ENCODE measurements at places on chromosomes 1 and 21.

DNA sequence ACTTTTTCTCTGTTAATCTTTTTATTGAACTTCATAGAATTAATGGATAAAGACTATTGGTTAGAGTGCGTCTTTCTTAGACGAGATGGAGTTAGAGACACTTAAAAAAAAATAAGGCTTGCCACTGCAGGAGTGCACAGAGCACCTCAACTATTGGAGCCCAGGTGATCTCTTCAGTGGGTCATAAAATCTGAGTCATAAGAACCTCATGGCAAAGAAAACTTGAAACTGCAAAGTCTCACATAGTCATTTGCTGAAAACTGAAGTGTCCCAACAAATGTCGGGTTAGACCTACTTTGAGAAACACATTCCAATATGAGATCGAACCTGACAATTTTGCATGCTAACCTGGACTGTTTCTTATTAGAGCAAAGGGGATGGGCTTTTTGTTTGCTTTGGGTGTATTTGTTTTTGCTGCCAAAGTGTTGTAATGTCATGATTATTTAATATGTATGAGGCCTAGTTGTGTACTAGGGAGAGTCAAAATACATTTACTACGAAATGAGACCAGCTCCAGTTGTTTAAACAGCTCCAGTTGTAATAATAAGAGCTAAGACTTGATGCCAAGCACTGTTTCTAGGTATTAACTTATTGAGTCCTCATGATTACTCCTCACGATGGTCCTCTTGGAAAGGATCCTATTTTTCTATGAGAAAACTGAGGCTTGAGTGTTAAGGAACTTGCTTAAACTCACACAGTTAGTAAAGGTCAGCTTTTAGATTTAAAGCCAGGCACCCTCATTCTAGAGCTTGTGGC, 65.1 kb downstream of the DDR2 start:
- DNase-seq, result no peak

DNA sequence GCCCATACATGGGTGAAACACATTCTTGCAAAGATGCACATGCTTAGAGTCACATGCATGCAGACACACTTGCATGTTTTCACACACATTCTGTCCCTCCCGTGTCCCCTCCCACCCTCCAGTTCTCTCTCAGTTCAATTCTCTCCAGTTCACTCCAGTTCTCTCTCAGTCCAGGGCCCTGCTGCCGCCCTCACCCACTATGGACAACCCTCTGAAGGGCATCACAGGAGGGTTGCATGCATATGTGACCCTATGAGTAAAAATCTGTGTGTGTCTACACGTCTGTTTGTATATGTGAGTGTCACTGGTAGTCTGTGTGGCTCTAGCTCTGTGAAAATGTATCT, 21.8 kb upstream of the ADGRB2 start:
- DNase-seq, result no peak

GRCh38 chr1:66267201-66267940, 266.6 kb upstream of the SGIP1 start:
- DNase-seq, result no peak

DNA sequence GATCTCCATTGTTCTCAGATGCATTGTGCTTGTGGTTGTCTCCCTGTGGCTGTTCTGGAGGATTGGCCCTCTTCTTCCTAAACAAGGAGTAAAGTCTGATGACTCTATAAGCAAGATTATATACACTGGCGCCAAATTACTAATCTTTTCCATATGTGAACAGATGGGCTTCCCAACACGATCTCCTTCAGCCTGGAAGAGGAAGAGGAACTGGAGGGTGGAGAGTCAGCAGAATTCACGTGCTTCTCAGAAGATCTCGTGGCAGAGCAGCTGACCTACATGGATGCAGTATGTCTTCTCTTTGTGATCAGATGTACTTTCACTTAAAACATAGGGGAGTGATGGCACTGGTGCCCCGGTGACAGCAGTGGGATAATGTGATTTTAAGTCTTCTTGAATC, 78.7 kb downstream of the RGL1 start:
- no peak for DNase-seq

DNA sequence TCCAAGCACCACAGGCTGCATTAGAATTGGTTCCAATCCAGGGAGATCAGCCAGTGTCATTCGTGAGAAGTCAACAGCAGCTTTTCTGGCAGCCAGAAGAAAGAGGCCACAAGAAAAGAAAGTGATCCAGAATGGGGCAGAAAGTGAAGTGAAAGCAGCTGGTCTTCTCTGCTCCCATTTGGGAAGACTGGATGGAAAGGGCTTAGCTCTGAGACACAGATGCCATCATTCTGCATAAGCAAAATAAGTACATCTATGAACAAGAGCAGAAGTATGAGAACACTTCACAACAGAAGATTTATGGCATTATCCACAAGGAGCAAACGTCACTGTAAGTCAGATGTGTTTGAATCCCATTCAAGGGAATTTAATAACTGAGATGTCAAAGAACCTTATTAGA, 326.5 kb upstream of the ESRRG start:
- no peak for DNase-seq

DNA sequence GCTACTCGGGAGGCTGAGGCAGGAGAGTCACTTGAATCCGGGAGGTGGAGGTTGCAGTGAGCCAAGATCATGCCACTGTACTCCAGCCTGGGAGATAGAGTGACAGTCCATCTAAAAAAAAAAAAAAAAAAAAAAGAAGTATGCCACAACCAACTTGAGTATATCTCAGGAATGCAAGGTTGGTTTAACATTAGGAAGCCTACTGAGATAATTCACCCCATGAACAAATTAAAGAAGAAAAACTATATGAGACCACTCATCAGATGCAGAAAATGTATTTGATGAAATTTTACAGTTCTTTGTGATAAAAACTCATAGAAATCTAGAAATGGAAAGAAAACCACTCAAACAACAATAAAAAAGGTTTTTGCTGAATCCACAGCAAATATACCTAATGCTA, 373.8 kb downstream of the LMO4 start:
- no peak for DNase-seq

DNA sequence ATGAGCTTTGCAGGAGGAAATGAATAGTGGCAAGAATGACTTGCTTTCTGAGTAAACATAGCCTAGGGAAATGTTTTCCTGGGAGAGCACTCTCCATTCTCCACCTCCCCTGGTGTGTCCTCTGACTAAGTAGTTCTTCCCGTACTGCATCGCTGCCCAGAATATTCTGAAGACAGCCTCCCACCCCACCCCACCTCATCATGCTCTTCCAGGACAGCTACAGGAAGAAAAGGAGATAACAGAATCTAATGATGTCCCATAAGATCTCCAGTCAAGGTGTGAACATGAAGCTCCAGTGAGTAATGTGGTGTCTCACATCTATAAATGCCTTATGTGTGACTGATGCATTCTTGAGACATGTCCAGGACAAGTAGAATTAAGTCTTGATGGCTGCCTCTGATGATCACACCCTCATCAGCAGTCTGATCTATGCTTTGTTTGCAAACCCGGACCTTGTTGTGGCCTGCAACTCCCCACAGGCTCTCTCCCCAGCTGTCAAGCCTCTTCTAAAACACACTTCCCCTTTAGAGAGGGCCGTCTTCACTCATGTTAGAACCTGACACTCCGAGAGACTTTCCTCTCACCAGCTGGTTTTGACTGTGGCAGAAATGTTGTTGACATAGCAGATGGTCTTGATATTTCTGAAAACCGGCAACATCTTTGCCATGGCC, 183.0 kb downstream of the CYYR1 start:
- DNase-seq, result no peak

DNA sequence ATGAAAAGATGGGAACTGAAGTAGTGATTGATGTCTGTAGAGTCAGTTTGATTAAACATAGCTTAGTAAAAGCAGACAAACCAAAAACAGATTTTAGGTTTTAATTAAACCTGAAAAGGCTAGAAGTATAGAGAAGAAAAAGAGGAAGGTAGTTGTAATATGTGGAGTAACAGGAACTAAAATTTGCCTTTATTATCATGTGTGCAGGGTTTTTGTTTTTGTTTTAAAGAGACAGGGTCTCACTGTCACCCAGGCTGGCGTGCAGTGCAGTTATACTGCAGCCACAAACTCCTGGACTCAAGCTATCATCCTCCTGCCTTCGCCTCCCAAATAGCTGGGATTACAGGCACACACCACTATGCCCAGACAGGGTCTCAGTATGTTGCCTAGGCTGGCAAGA, 6.0 kb downstream of the TOR1AIP1 start:
- no peak for DNase-seq

DNA sequence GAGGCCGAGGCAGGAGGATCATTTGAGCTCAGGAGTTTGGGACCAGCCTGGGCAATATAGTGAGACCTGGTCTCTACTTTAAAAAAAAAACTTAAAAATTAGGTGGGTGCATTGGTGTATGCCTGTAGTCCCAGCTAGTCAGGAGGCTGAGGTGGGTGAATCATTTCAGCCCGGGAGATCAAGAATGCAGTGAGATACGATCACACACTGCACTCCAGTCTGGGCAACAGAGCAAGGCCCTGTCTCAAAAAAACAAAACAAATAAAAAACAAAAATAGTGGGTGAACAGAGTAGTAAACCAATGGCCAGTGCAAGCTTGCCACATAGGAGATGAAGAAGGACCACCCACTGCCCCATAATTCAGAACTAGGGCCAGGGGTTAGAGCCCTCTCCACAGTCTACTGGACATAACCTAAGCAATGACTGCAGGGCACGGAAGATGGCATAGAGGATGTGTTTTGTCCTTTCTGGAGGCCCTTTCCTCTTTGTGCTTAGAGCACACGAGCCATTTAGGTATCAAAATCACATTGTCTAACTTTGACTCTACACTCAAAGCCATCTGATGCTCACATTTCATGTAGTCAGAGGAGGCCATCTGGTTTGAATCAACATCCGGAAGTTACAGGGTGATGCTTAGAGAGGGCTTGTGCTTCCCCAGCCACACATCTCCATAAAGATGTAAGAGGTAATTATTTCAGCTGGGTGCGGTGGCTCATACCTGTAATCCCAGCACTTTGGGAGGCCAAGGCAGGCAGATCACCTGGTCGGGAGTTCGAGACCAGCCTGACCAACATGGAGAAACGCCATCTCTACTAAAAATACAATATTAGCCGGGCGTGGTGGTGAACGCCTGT, 12.6 kb downstream of the CD2 start:
- DNase-seq, result no peak

- no peak for DNase-seq
Measured at GRCh38 chr1:147579934-147580537, 38.7 kb downstream of the BCL9 start.

- no peak for DNase-seq
Measured at GRCh38 chr1:202648605-202649226, 61.5 kb downstream of the SYT2 start.

- DNase-seq, result no peak
Measured at GRCh38 chr1:170318141-170318540, 172.4 kb downstream of the NTMT2 start.

- no peak for DNase-seq
Measured at GRCh38 chr21:20942523-20942922, 55.7 kb upstream of the NCAM2 start.

DNA sequence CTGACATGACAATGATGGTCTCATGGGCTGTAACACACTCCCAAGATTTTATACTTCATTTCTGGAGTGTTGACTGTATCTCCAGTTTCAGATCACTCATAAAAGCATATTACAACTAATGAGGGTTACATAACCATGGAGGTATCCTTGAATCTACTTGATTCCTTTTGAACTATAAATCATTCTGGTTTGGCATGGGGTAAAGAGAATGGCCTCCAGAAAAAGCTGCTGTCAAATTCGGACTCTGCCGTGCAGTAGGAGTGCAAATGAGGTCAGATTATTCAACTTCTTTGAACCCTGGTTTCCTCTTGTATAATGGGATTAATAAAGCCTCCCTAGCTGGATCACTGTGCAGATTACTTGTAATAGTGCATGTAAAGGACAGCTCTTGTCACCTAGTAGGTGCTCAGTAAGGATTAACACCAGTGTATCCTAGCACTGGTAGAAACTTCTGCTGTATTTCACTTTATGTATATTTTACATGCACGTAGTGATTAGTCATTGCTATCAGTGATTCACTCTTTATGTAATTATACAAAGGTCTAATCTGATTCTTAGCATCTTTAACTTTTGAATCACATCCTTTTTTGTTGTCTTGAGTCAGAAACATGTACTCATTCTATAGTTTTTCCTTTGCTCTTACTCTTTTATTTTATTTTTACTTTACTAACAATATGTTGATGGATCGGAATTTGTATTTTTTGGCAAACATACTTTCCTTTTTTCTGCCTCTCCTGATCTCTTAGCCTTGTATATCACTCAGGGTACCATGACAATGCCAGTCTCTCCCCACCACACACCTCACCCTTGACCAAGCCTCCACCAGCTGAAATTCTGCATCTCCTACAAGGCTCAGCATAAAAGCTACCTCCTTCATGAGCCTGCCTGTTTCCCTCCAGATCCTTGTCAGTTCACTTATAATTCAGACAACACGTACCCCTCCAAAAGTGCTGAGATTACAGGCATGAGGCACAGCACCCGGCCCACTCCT, 3.2 kb downstream of the LRRC8C start:
- no peak for DNase-seq

DNA sequence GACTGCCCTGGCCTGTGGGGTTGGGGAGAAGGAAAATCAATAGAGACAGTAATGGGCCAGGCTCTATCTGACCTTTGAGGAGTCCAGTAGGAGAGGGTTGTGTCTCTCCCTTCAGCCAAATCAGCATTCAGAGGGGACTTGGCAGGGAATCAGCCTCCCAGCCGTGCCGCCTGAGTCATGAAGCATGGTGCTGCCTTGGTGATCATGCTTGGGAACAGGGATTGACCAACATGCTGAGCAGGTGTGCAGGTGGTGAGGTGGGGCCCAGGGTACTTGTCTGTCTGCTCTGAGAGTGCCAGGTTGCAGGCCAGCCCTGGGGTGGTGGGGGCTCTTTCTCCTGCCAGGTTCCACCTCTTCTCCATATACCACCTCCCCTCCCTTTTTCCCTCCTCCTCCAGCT, 58.9 kb upstream of the TLR5 start:
- DNase-seq, result no peak

DNA sequence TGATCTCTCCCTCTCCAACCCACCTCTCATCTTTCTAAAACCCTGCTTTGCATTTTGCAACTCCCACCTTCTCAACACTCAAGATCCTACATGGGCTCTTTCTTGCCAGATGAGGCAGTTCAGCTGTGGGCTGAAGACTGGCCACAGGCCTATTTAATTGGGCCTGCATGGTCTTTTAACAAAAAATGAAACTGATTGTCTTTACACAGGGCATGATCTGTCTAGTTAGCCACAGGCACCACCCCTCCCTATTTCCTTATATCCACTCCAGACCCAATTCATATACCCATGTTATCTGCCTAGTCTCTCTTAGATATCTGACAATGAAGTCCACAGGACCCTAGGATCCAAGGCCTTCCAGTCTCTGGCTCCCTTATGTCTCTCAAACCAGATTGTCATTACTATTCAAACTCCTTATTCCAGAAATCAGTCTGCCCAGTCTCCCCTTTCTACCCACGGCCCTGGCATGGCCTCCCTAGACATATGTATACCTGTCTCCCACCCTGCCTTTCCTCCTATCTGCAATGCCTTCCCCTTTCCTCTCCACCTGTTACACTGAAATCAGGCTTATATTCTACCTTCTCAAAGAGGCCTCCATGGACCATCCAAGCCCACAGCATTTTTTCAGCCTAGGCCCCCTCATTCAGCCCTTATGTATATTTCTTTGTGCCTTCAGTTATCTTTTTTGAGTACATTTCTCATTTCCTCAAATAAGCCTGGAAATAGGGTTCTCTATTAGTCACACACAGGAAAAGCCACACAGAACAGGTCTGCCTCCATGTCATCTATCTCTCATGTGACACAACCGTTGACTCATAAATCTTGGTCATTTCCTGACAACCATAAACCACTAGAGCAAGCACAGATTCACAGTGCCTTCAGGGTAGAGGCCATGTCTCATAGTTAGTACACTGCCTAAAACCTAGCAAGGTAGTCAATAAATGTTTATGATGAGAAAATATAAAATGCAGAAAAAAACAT, 39.0 kb downstream of the LPAR3 start:
- DNase-seq, result no peak

- no peak for DNase-seq
Measured at GRCh38 chr1:214425716-214426425, 125.5 kb downstream of the PTPN14 start.
